ENCODE measurements at places on chromosomes 7 and 10. TPM values are rescaled to one million over a fixed set of nuclear protein-coding genes. Genes with fewer than 3 reads are reported as not detected.

The NT5C3A gene
- 20.8 TPM for total RNA-seq

The SPAG6 gene
- total RNA-seq, result not detected

The SFXN4 gene
- 11.6 TPM for total RNA-seq

The BAMBI gene
- 280 TPM for total RNA-seq

The RPEL1 gene
- not detected for total RNA-seq

The FAM25A gene
- not detected for total RNA-seq

The CC2D2B gene
- total RNA-seq, result not detected

The LIPM gene
- total RNA-seq, result not detected

The CYTH3 gene
- 27.6 TPM for total RNA-seq

The GIMAP1 gene
- not detected for total RNA-seq

The CYP3A7 gene
- not detected for total RNA-seq

The CAV2 gene
- total RNA-seq, result 37.9 TPM

The CFAP70 gene
- 0.44 TPM for total RNA-seq

The MACROH2A2 gene
- total RNA-seq, result 1.3 TPM

The USP6NL gene
- total RNA-seq, result 21.9 TPM

The CFAP69 gene
- 3.6 TPM for total RNA-seq

The CABCOCO1 gene
- total RNA-seq, result 0.14 TPM

The LBX1 gene
- not detected for total RNA-seq

The NDUFB2 gene
- total RNA-seq, result 53.6 TPM

The CHN2 gene
- total RNA-seq, result 0.29 TPM

The FBXO24 gene
- total RNA-seq, result 0.86 TPM

The AIFM2 gene
- 17.1 TPM for total RNA-seq

The CLDN3 gene
- total RNA-seq, result not detected

The GUSB gene
- 33.0 TPM for total RNA-seq

The SLC13A1 gene
- total RNA-seq, result not detected

The GDF2 gene
- 0.14 TPM for total RNA-seq

The GDI2 gene
- total RNA-seq, result 570 TPM

The AGR2 gene
- not detected for total RNA-seq

The SEMA3E gene
- total RNA-seq, result 1.7 TPM

The SEMA3D gene
- 1.3 TPM for total RNA-seq

The XRCC2 gene
- 0.22 TPM for total RNA-seq

The STEAP1 gene
- 56.8 TPM for total RNA-seq

The CH25H gene
- total RNA-seq, result 0.29 TPM

The MYO1G gene
- 0.14 TPM for total RNA-seq

The MBL2 gene
- total RNA-seq, result not detected

The TBXAS1 gene
- 0.66 TPM for total RNA-seq

The DGKB gene
- total RNA-seq, result not detected
